ENCODE measurements at places on chromosomes 7 and 10.

- no peak for DNase-seq
Observed at GRCh38 chr10:19932806-19933371, 116.7 kb downstream of the PLXDC2 start.

DNA sequence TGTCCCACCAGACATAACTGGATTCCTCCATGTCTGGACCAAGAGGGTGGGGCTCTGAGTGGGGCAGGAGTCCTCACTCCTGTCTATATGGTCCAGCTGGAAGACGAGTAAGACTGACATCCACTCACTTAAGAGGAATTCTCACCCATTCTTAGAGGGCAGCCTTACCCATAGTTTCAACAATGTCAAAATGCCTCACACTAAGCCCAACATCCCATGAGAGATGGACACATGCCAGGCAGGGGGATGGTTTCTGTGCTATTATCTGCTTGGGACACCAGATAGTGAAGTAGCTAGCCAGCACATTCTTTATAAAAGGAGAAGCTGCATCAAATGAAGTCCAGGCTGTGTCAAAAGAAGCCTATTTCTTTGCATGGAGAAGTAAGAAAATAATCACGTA, 4.7 kb upstream of the LANCL2 start:
- peak; percentile 81 for DNase-seq

GRCh38 chr7:16801111-16801542, 3.7 kb downstream of the AGR2 start:
- peak; percentile 68 for DNase-seq

- no peak for DNase-seq
Observed at GRCh38 chr10:26854524-26854923, 6.2 kb downstream of the ABI1 start.

GRCh38 chr7:29626730-29627129, 63.1 kb downstream of the PRR15 start:
- no peak for DNase-seq

DNA sequence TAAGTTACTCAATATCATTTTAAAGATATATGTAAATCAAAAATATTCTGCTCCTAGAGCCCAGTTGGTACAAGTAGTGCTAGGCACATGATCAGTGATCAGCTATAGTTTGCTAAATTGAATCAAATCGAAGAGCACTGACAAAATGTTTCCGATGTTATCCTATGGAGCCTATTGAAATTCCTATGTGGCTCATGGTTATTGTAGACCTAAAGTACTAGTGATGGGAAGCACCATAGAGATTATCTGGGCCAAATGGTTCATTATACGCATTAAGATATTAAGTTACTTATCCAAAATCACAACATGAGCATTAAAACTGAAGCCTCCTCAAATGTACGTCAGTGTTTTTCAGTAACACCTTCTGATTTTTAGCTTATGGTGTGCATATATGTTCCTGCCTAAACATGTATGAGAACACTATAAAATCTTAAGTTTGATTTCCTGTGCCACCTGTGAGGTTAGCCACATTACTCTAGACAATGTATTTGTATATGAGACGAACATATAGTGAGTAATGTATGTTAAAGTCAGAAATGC, 103.2 kb downstream of the IQUB start:
- no peak for DNase-seq

- no peak for DNase-seq
Observed at GRCh38 chr7:69682518-69682917, 84.2 kb downstream of the AUTS2 start.

- no peak for DNase-seq
Observed at GRCh38 chr10:127899766-127900387, 7.0 kb upstream of the PTPRE start.

GRCh38 chr10:59177031-59177797, 771 bp downstream of the PHYHIPL start:
- DNase-seq, result peak; percentile 85
